Ecto neural progenitor cell (in vitro differentiated cells): ENCODE measurements at places on chromosomes 7 and 10.

DNA sequence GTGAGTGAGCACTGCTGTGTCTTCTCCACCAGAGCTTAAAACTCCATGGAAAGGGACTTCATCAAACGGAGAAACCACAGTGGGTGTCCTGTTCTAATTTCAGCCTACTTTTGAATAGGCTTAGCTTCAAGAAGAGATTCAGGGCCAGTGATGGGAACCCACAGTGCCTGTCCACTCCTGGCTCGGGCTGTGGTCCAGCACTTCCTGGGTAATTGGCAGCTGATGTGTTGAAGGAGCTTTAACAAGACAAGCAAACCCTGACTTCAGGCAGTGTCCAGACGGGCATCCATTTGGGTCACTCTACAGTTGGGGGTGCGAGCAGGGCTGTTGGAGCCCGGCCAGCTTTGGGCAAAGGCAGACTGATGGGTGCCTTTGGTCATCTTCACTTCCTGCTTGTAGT lies 14.5 kb downstream of the VWC2 start:
- DNase-seq, result no peak

DNA sequence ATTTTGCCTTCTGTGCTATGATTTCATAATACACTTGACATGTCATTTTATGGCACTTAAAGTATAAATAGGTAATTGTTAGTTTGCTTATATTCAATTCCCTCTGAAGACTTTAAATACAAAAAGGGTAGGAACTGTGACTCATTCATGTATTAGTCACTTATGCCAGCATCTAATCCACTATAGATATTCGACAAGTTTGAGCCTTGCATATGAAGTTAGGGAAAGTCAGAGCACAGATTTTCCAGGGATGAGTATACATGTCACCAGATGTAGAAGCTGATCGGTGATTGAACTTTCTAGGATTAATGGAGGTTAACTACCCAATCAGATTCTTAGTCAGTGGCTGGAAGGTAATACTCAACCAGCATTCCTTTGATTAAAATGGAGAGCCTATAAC lies 1321.5 kb downstream of the XPNPEP1 start:
- no peak for DNase-seq

DNA sequence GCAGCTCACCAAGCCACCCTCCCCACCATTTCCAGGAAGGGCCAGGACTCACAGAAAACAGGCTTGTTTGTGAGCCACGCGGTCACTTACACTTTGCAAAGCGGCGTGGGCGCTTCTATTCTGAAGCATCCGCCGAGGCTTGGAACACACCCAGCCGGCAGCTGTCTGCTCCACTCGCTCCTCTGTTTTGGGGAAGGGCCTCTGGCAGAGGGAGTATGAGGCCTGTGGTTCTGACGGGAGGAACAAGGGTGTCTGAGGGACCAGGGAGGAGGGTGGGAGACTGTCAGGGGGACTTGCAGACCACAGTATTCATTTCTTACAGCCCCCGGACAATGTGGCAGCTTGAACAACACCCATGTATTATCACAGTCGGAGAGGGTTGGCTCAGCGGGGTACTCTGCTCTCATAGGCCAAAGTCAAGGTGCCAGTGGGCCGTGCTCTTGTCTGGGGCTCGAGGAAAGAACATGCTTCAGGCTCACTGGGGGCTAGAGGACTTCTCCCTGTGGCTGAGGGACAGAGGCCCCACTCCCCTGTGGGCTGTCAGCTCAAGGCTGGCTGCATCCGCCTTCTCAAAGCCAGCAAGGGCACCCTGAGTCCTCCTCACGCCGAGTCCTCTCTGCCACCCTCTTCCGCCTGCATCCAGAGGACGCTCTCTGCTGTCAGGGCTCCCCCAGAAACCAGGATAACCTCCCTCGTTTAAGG lies 60.4 kb upstream of the FAM20C start:
- DNase-seq, result peak; percentile 31

DNA sequence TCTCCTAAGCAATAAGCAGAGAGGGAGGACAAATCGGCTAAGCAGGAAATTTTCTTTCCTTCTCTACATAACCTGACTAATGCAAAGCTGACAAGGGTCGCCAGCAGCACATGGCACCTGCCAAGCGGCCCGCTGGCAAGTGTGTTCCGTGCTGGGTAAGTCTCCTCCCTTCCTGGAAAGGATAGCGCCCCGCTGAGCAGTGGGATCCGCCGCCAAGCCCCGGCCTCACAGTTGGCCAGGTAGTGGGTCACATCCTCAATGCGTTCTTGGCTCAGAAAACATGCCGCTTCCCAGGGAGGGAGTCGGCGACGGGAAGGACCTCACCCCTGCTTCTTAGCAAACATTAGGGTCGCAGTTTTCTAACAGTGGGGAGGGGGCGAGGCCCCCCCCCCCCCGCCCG lies 488.9 kb upstream of the NUPR2 start:
- DNase-seq, result no peak

DNA sequence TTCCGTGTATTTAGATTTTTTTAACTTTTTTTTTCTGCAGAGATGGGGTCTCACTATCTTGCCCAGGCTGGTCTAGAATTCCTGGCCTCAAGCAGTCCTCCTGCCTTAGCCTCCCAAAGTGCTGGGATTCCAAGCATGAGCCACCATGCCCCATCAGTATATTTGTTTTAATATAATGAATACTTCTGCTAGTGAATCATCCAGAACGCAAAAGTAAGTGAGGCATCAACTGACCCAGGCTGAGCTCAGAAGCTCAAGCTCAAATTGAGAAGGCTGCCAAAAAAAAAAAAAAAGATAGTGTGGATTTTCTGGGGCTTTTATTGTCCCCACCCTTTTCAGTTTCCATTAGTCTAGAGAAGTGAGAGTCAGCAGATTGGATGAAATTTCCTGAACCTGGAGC lies 39.0 kb upstream of the TECTB start:
- no peak for DNase-seq

DNA sequence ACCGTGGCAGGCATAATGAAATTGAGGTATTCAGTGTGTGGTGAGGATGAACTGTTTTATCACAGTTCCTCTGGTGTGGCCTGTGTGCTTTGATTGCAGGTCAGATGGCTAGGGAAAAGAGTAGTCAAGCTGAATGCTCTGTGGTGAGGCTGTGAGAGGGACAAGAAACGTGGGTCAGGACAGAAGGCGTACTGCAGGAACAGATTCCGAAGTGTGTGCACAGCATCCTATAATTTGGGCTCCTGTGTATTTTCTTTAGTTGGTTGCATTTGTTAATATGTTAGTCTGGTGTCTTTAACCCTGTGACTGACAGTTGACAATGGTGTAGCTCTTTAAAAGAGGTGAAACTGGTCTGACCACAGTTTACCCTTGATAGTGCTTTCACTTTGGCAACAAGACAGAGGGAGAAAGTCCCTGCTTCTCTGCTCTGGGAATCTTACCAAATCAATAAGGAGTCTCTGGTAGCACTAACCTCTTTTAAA lies 76.5 kb downstream of the AUTS2 start:
- DNase-seq, result no peak

DNA sequence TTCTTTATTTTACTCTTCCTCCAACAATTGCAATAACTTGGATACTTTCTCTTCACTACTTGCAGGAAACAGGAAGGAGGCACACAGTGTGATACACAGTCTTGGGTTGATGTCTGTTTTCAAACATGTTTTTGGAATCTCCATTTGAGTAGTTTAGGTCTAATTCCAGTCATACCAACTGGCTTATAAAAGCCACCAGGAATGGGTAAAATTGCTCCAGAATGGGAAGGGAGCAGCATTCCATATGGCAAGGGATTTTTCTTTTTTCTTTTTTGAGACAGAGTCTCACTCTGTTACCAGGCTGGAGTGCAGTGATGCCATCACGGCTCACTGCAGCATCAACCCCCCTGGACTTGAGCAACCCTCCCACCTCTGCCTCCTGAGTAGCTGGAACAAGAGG lies 545.1 kb upstream of the GALNT17 start:
- no peak for DNase-seq

- no peak for DNase-seq
Observed at GRCh38 chr10:79905322-79906314, 43.3 kb downstream of the SFTPD start.

- no peak for DNase-seq
Observed at GRCh38 chr10:52198540-52198939, 115.5 kb upstream of the DKK1 start.

DNA sequence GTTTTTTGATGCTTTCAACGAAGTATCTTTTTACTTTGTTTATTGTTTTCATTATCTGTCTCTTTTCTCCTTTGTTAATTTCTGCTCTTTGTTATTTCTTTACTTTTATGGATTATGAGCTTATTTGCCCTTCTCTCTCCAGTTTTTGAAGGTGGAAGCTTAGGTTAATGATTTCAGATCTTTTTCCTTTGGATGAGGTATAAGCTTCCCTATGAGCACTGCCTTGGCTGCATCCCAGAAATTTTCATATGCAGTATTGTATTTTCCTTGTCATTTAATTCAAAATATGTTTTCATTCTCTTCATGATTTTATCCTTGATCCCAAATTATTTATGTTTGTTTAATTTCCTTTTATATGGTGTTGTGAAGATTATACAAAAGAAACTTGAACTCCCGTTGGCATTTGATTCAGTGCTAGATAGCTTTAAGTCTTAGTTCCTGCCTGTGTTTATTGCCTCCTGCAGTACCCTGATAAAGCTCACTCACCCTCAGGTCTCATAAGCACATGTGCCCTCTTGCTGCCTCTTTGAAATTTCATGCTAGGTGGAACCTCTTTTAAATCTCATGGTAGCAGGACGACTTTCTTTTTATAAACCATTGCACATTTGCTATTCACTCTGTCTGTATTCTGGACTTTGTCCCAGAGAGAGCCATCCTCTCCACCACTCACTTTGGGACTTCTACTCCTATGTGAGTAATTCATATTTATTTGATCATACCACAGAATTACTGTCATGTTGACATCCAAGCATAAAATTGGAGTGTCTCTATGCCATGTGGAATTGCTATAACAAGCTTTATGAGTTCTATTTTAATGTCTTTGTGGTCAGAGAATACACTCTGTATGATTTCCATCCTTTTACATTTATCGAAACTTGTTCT lies 23.0 kb upstream of the CEP41 start:
- DNase-seq, result no peak

DNA sequence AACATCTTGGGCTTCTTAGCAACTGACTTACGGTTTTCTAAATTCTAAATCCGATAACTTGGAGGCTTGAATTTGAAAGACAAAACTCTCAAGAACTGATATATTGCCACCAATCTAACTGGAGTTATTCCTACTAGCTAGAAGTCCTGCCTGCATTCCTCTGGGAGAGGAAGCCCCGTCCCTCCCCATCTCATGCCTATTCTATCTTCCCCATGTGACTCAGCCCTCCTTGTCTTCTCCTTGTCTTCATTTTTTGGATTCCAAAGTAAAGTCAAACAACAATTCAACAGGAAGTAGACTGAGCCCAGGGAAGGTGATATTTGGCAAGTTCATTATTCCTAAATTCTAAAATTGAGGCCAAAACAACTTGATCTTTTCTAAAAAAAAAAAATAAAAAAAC lies 587.7 kb downstream of the KCNMA1 start:
- DNase-seq, result no peak

DNA sequence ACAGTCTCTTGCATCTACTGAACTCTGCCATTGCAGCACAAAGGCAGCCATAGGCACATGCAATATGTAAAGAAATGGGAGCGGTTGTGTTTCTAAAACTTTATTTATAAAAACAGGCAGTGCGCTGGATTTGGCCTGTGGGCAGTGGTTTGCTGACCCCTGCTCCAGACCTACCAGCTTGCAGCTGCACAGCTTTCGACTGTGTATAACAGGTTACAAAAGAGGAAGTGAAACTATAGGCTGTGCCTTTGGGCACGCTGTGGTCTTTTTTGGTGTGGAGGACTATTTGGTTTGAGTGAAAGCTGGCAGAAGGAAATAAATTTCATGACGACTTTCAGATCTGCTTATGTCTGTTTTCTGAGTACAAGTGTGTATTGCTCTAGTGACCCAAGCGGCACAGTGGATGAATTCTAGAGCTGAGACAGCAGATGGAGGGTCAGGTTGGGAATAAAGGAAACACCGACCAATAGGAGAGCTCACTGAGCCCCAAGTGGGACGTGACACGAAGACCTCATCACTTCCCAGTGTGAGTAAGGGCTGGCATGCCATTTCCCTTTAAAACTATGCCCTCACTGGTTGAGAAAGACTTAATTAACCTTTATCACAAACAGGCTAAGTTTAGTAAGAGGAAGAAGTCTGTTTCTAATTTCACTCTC lies 152.7 kb downstream of the ANK3 start:
- DNase-seq, result no peak

GRCh38 chr10:75924309-75924902 lies 493.0 kb downstream of the LRMDA start:
- no peak for DNase-seq

DNA sequence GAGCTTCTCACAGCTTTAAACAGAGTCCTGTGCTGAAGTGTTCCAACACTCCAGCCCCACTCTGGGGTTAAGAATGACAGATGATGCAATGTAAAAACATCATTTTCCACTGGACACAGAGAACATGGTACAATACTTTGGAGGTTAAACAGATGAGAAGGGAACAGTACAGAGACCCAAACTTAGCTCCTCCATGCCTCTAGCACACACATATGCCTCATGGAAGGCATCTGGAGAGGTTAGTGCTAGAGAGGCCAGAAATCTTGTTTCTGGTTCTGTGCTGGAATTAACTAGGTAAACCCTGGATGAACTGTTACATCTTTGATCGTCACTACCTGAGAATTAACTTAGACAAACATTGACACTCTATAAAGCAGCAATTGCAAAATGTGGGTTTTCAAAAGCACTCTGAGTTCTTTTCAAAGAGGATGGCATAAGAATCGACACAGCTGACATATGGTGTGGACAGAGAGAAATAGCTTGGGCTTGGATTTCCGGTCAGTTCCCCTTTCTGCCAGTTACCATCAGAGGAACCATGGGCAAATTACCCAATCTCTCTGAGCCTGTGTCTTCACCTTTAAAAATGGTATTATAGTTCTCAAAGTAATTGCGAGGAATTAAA lies 81.9 kb downstream of the KCNMA1 start:
- no peak for DNase-seq

GRCh38 chr7:134949171-134949570 lies 37.1 kb upstream of the AGBL3 start:
- no peak for DNase-seq

DNA sequence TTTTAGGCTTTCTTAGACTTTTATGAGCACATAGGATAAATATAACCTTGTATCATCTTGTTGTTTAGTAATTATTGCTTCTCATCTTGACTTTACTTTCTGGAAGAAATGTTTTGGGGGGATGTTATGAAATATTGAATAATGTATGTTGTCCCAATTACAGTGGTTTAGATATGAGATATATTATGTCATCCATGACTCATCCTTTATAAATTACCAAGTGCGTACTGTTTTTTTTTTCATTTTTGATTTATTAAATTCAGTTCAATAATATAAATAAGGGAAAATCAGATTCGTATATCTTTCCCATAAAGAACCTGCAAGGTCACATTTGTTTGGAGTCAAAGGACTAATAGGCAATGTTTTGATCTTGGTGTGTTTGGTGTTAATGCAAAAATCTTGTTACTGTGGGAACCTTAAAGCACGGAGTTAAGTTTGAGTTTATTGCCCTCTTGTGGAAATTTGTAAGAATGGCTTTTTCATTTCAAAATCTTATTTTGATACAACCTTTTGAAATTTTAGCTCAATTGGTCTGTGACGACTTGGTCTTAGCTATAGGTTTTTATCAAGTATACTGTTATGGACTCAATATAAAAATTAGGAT lies 108.6 kb downstream of the SRI start:
- DNase-seq, result no peak
